Stimulated activated CD4-positive, alpha-beta T cell treated with anti-CD3 and anti-CD28 coated beads, Interleukin-12 subunit alpha, Interleukin-12 subunit beta, amount 100 ng/mL, for 24 hours (primary cell): ENCODE measurements at places on chromosomes 6 and 20.

GRCh38 chr6:105135907-105136430 lies 43.8 kb downstream of the POPDC3 start:
- DNase-seq, result no peak

DNA sequence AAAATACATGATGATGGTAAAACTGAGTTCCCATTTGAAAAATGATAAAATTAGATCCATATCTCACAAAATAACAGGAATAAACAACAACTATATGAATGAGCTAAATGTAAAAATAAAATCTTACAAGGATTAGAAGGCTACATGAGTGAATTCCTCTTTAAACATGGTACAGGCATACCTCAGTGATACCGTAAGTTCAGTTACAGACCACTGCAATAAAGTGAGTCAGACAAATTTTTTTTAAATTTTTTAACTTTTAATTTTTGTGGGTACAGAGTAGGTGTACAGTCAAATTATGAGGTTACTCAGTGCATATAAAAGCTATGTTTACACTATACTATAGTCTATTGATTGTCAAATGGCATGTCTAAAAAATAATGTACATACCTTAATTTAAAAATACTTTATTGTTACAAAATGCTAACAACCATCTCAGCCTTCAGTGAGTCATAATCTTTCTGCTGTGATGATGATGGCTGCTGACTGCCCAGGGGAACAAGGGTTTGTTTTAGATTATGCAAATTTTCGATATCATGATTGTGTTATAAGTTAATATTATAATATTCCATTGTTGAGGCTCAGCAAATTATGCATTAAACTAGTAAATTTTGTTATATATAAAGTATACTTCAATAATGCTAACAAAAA lies 222.8 kb upstream of the RUNX2 start:
- no peak for DNase-seq

DNA sequence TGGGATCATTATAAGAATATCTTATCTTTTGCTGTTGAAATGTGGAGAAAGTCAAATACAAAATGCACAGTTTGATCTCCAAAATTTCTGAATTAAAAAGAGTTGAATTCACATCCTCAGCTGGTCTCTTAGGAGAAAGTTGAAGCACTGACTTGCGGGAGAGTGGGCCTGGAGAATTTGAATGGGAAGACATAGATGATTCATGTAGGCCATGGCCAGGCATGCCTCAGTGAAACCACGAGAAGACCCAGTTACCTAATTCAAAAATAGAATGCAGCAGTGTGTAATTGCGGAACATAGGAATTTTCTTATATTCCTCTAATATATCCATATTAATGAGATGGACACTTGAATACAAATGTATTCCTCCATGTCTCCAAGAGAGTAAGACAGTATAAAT lies 53.0 kb upstream of the DTNBP1 start:
- DNase-seq, result no peak

- no peak for DNase-seq
Observed at GRCh38 chr6:129263176-129263575, 380.2 kb downstream of the LAMA2 start.

GRCh38 chr6:14925699-14926026 lies 320.2 kb upstream of the JARID2 start:
- no peak for DNase-seq

DNA sequence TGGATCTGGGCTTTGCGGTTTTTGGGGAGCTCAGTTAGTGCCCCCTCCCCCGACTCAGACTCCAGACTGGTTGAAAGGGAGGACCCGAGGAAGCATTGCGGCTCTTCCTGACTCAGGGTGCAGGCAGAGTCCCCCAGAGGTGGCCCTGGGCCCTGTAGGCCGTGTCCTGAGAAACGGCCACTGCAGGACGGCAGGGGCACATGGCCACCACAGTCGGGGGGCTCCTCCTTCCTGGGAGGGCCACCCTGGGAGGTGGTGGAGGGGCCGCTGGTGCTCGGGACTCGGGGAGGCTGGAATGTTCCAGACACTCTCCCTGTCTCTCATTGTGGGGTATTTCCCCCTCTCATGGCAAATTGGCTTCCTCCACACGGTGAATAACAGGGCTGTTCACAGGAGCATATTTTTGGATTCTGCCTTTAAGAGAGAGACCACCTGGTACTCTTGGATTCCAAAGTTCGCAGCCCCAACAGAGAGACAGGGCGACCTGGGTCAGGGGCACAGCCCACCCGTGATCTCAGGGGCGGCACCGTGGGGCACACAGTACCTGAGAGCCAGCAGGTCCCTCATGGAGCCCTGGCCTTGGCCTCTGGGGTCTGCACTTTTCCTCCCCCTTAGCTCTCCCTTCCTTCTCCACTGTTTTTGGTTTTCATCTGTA lies 35.7 kb downstream of the FRMD1 start:
- no peak for DNase-seq

DNA sequence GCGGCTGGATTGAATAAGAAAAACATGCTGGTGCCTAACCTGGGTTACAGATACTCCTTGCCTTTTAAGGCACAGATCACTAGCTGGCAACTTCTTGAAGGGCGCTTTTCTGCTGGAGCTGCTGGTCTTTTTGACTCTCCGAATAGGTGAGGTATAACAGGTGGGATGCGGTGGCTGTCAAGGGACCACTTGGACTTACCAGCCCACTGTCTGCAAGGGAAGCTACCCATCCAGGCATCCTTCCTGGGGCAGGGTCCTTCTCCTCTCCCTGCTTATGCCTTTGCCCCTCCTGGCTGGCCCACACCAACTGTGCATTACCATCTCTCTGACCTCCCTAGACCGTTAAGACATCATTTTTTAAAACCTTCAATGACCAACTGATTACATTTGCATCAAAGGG lies 57.4 kb downstream of the NPEPL1 start:
- DNase-seq, result no peak

DNA sequence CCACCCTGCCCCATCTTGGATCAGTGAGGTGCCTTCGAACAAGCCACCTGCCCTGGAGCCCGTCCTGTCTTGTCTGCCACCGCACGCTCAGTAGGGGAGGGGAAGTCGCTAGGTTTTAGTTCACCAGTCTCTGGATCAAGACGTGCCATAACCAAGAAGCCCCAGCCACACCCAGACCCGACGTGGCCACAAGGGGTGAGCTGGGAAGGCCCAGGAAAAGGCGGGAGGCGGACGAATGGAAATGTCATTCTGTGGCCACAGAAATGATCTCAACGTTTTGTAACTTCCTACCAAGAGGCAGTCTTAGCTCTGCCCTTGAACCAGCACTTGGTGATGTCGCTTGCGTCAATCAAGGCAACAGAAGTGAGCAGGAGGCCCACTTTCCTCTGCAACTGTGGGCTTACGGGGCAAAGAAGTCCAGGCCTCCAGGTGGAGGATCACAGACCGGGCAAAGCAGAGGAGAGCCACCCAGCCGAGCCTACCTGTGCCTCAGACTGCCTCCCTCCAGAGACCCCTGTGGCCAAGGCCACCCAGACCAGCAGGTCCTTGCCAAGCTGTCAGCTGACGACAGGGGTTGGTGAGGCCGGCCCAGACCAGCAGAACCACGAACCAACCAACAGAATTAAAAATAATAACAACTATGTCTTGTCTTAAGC lies 14.5 kb downstream of the GMEB2 start:
- no peak for DNase-seq

- no peak for DNase-seq
Observed at GRCh38 chr20:2088891-2089290, 12.7 kb upstream of the STK35 start.

DNA sequence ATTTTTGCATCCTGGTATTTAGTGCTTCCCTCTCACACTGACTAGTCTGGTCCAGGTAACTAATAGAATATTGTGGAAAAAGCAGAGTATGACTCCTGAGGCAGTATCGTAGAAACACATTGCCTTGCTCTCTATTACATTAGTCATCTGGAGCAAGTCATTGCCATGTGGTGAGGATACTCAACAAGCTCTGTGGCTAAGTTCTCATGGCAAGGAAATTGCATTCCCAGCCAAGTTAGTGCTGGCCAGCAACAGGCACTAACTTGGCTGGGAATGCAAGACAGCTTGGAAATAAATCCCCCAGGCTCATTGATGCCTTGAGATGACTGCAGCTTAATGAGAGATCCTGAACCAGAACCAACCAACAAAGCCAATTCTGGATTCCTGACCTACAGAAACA lies 39.7 kb upstream of the HTR1B start:
- no peak for DNase-seq

DNA sequence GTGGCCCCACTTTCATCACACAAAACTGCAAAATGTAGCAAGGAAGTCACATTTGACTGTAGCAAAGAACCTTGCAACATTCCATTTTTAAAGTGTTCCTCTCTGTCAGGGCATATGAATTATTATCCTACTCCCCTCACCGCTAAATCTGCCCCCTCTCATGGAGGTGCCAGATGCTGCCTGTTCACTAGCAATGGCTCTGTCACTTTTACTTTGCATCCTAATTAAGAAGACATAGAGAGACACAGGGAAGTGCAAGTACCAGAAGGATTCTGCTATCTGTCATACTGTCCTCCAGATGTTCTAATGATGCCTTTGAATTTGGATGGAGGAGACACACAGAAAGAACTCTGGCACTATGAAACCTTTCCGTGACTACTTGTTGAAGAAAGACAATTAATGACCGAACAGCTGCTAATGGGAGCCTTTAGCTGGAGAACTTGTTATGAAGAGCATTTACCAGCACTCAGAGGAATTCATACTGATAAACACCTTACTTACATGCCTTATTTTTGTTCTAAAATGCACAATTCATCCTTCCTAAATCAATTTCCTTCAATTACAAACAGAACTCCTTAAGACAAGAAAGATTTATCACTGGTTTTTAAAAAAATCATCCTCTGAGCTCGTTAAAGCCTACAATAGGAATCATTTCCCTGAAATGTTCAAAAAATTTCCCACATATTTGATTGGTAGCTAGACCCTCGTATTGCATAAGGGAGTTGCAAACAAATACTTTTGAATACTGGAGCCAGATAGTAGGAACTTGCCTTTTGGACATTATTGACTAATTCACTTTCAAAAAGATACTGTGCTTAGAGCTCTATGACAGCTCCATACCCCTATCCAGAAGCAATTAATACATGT lies 292.6 kb downstream of the UBE3D start:
- DNase-seq, result no peak

DNA sequence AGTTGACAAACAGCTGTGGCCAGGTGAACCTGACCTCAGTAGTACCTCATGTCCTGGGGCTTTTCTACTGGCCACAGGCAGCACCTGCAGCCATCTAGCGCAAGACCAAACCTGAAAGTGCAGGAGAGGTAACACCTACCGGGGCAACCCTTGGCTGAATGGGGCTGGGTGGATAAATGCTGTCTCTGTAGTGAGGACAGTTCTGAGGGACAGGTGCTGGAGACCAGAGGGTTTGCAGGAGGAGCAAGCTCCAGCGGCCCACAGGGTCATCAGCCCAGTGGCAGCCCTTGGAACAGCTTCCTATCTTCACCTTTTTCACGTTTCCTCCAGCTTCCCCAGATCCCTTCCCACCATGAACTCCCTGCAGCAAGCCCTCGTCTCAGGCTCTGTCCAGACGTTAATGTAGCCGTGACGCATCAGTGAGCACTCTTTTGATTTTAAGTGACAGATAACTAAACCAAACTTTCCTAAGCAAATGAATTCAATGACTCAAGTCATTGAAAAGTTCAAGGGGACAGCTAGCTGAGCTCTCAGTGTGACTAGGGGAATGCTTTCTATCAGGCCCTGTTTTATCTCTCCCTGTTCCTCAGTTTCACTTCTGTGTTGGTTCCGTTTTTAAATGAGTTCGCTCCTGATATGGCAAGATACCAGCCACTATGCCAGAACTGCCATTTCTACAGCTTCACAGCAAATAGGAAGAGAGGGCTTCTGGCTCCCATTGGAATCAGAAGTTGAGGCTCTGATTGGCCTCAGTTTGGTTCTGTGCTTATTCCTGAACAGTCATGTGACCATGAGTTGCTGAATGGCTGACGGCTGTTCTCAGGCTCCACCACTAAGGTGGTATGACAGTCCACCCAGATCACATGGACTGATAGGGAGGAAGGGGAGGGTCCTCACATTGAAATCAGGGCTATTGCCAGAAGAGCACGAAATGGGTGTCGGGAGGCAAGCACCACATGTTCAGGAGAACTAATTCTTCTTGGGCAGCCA lies 12.1 kb upstream of the PFDN4 start:
- no peak for DNase-seq

DNA sequence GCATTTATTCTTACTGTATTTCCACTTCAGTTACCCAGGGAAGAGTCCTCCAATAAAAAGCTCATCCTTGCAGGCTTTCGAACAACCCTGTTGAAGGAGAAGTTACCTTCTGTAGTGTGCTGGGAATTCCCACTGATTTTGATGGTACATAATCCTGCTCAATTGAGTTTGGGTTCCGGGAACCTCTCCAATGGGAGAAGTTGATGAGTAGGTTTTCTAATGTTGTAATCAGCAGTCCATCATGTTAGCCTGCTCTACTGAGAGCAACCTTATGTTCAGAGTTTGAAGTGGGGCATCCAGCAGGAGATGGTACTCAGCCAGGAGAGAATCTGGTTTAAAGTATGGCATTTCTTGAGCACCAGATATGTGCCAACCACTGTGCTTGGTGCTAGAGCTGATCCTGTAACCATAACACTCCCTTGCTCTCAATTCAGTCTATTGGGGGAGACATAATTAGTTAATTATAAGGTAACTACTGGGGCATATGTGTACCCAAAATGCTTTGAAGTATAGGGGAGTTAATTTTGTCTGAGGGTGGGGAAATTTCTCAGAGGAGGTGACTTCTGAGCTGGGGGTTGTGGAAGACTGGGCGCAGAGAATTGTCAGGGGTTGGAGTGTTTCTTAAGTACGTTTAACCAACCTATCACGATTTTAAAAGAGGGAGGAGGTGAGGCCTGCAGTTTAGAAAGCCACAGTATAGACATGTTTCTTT lies 2.1 kb downstream of the TOP1 start:
- DNase-seq, result no peak

GRCh38 chr6:115441651-115442050 lies 619.0 kb downstream of the FRK start:
- DNase-seq, result no peak

DNA sequence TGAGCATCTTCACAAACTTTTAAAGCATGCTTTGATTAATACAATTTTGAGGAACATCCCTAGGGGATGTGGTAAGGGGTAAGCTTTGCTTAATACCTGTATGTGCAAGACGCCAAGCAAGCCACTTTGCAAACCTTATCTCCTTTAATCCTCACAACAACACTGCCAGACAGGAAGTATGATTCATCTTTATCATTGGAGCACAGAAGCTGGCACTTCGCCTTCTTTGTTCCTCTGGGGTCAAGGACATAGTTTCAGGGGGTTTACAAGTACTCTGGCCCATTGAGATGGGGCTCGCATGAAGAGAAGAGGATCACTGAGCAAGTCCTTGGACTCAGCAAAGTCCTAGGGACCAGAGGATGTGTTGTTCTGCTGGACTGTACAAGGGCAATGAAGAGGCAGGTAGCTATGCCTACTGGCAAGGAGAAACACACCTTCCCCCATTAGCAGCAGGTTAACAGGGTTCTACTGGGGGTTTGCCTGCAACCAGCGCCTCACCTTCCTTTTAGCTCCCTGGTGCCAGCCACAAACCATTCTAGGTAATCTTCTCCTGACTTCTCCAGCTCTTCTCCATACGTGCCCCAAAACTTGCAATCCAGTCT lies 8.8 kb downstream of the TMEM244 start:
- DNase-seq, result no peak

DNA sequence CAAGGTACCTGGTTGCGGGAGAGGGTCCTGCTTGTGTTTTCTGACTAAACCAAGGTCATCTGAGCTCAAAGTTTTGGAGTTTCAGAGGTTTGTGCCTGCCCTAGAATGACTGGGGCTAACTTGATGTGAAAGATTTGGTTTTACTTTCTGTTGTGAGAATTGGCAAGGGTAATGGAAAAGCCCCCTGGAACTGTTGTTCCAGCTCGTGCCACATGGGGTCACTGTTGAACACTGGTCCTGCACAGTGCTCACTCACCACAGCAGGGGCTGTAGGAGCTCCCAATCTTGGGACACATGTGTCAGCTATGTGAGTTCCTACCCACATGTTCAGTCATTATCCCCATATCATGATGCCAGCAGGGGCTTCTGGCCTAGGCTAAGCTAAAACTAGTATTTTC lies 6.5 kb downstream of the TGM6 start:
- peak; percentile 56 for DNase-seq
